A549 (cell line): ENCODE measurements at places on chromosomes 1 and 21.

DNA sequence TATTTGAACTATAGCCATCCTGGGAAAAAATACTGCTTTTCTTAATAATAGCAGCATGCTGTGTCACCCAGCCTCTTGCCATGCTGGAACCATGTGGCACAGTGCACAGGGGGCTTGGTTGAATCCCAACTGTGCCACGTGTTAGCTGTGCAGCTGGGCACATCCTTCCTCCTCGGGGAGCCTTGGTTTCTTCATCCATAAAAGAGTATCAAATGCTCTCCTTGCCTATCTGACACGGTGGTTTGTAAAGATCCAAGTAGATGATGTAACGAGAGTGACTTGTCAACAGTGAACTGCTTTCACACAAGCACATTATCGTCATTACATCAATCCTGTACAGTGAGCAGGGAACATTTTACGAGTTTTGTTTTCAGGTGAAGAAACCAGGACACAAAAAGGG lies 24.4 kb downstream of the VASH2 start:
- no peak for DNase-seq

GRCh38 chr1:42336978-42337377 lies 1.9 kb upstream of the FOXJ3 start:
- DNase-seq: no peak

DNA sequence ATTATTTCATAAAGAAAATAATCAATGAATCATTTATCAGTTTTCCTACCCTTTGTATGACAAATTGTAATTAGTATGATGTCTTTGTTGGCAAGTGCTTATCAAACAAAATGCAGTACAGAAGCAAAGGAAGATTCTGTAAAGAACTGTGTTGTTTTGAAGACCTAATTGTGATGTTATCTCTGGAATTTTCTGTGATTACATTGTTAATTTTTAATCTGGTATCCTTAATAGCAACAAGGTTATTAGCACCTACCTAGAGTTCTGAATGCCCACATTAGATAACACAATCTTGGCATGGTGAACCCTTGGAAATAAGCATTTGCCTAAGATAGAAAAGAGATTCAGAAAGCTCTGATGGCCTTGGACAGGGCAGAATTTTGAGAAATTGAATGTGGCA lies 274.1 kb upstream of the ST6GALNAC5 start:
- no peak for DNase-seq

DNA sequence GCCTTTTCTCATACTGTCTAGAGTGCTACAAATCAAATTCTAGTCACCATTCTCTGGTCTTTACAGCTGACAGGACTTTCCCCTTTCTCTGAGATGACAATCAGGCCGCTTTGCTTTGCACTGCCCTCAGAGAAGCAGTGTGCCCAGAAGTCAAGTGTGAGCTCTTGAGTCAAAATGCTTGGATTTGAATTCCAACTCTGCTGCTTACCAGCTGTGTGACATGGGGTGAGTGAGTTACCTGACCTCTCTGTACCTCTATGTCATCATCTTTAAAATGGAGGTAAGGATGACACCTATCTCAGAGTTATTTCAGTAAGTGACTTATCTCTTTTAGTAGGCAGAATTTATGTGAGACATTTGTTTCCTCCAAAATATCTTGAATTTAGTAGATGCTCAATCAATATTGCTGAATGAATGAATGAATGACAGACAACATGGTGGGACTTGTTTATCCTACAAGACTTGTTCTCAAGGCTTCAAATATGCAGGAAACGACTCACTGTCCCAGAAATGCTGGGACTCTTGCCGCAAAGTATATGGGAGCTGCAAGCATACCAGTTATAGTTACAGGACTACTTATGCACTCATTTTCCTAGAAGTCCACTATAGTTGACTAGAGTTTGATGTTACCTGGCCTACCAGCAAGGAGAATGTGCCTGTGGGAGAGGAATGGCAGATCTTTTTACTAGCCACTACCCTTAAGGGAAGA lies 38.1 kb upstream of the A3GALT2 start:
- no peak for DNase-seq

DNA sequence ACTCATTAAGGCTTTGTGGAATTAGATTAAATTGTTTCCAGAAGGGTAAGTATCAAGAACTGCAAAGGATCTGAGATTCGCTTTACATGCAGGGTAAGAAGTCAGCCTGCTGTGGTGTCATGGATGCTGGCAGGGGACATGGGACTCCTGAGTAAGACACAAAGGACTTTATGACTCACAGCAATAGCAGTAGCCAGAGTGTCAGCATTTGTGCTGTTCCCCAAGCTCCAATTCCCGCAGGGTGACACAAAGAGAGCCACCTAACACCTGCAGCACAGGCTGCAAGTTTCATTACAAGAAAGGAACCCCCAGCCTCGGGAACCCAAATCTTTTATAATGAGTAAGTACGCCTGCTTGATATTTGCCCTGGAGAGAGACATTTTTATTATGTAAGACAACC lies 298.1 kb upstream of the POU3F1 start:
- DNase-seq: no peak

- DNase-seq: no peak
Observed at GRCh38 chr1:188582911-188583532, 1754.3 kb downstream of the PLA2G4A start.

GRCh38 chr1:94481473-94481933 lies 60.1 kb downstream of the F3 start:
- DNase-seq: peak; percentile 66

GRCh38 chr1:109365642-109366204 lies 32.0 kb downstream of the SORT1 start:
- no peak for DNase-seq

GRCh38 chr1:211332036-211332616 lies 5.5 kb downstream of the TRAF5 start:
- no peak for DNase-seq

- DNase-seq: no peak
Observed at GRCh38 chr1:84170171-84170570, 26.1 kb downstream of the PRKACB start.

DNA sequence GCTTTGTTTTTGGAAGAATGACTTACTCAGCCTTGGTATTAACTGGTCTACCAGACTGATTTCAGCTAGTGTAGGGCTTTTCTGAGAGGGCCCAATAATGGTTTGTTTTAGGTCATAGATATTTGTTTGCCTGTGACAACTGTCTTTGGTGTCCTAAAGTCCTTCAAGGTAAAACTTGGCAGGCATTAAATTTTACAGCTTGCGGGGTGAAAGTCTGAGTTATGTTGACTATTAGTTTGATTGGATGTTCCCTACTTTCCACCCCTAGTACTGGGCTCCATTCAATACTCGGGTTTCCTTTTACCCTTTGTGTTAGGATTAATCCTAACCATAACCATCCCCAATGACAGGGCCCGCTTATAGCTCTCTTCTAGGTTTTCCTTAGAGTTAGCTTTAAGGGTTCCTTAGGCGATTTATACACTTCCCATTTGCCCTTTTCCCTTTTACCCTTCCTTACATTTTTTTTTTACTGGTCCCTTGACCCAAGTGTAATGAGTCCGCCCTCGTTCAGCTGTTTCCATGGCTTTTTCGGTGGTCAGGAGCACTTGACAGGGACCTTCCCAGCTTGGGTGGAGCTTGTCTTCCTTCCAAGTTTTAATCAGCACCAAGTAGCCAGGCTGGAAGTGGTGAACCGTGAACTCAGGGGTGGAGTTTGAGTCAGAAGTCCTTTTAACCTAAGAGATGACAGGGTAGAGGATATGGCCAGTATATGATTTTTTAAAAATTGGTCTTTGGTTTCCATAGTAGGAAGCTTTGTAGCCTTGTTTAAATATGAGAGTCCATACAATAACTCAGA lies 28.5 kb upstream of the LCE5A start:
- no peak for DNase-seq

DNA sequence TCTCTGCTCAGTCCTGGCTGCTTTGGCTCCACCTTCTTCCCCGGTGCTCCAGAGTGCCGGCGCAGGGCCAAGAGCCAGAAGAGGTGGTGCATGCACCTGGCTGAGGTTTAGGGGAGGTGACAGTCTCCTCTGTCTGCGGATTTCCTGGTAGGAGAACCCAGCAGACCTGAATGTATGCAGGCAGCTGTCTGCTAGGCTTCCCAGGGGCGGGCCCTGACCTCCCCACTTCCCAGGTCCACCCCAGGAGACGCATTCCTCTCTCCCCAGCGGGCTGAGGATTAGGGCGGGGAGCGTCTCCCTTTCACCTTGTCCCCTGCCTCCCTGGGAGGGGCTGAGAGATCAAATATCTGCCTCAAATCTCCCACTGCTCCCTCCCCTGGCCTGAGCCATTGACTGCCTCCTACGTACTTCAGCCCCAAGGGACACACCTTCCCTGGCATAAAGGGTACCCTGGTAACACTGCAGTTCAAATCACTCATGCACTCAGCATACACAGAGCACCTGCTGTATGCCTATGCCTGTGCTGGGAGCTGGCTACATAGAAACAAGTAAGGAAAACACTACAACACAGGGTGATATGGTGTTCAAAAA lies 27.5 kb downstream of the DMBX1 start:
- DNase-seq: peak; percentile 34

DNA sequence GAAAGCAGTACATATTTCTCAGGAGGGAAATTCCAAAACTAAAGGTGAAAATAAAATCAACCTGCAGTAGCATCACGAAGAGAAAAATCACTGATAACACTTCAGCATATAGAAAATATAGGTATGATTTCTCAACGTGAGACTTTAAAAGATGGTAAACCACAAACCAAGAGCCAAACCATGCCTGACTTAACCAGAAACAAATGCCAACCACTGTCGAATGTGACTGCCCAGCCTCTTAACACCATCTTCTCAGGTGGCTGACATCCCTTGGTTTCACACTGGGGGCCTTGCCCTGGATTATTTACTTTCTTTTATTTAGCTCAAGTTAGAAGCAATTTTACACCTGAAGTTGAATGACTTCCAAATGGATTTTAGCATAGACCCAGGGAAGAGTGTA lies 10.1 kb downstream of the HMGCS2 start:
- DNase-seq: no peak

DNA sequence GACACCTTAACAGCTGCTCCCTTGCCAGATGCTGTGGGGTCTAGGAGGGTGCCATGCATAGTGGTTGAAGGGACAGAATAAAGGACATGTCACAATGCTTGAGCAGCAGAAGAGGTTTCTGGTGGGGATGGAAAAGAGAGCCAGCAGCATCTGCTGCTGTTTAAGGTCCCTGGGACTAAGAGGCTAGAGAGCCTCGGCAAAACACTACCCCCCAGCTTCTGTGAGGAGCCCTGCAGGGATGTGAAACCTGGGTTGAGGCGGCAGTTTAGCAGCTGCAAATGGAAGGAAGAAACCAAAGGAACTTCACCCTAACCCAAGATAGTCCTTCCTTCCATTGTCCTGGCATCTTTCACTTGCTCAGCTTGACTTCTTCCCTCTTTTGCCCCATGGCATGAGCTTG lies 39.4 kb downstream of the PLXNA2 start:
- no peak for DNase-seq

DNA sequence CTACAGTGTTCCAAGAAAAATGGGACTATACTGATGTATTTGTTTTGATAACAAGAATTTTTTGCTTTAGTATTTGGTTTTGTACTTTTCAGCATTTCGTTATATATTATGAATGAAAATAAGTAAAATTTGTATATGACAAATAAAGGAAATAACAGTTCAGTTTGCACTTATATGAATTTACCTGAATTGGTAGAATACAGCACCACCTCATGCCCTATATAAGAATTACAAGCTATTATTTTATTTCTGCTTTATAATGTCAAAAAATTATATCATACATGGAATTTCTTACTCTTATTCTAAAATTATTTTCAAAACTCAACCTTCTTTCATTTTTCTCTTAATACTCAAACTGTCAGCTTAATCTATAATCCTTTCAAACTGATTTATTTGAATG lies 14.6 kb downstream of the EFCAB7 start:
- DNase-seq: no peak

GRCh38 chr1:240888039-240888786 lies 276.3 kb upstream of the GREM2 start:
- DNase-seq: peak; percentile 28

DNA sequence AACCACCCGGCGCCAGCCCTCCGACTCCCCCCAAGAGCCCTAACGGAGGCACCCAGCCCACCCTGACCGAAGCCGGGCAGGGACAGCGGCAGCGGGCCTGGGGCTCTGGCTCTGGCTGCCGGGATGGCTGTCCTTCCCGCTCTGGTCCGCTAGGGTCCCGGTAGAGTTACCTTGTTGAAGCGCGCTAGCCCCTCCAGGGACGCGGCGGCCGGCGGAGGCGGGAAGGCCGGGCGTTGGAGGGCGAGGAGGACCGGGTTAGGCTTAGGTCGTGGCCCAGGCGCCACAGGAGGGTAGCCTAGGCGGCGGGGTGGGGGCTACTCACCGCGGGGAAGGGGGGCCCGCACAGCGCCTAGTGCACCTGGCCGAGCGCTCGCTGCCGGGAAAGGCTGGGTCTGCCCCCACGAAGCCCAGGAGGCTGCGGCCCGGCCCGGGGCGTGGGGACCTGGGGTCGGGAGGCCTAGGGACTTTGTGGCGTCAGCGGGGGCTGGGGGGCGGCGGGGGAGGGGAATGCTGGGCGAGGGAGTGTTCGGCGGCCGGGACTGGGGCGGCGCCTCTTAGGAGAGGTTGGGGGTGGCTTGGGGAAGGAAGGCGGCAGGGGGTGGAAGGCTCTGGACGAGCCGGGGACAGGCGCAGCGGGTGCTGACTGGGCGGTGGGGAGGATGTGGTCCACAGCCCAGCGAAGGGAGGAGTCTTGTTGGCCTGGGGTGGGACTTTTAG lies at the start of gene TRIM17:
TSS of gene TRIM17 (minus strand) at position 645 of the 717 bp plus-strand sequence. CDS start 1,789 bp downstream, outside the sequence.
- DNase-seq: no peak

DNA sequence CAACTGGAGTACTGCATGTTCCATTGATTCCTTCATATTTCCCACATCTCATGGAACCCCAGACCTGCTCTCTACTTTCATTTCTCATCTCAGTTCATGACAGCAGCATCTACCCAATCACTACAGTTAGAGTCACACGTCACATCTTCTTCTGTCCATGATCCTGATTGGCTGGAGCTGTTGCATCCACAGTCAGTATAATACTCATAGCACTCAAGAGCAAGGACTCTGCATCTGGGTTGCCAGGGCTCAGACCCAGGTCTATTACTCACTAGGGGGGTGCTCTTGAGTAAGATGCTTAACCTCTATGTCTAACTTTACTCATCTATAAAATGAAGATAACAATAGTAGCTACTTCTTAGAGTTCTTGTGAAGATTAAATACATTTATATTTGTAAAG lies 4.4 kb upstream of the XPR1 start:
- DNase-seq: no peak

GRCh38 chr21:17802572-17802971 lies 16.6 kb downstream of the C21orf91 start:
- DNase-seq: no peak

- DNase-seq: no peak
Observed at GRCh38 chr1:162631546-162632191, 595 bp upstream of the DDR2 start.

GRCh38 chr1:160708801-160709200 lies 2.8 kb downstream of the CD48 start:
- no peak for DNase-seq

GRCh38 chr1:189619682-189620332 lies 857.9 kb downstream of the BRINP3 start:
- peak; percentile 48 for DNase-seq

DNA sequence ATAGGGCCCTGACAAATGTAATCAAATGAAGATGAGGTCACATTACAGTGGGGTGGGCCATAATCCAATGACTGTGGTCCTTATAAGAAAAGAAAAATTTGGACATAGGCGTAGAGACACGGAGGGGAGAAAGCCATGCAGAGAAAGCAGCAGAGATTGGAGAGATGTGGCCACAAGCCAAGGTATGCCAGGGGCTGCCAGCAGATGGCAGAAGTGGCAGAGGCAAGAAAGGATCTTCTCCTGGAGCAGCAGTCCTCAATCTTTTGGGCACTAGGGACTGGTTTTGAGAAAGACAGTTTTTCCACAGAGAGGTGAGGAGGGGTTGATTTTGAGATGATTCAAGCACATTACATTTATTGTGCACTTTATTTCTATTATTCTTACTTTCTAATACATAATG lies 355.1 kb downstream of the NPHP4 start:
- DNase-seq: peak; percentile 8
